ENCODE measurements at places on chromosomes 11 and 22. TPM values are rescaled to one million over a fixed set of nuclear protein-coding genes. Genes with fewer than 3 reads are reported as not detected.
A peak's percentile ranks its signal among the peaks of the same experiment; 100 is the strongest.

- H3K4me3 ChIP-seq: no peak overlapping the region
- peak; percentile 58 for DNase-seq
- H3K27ac ChIP-seq: peak overlapping the region; percentile 35
- H3K36me3 ChIP-seq: no peaks in the 10 kb centered on the region
- H3K4me1 ChIP-seq: no peaks in the 10 kb centered on the region
These were observed 21.1 kb upstream of the IGLL5 start for GRCh38 chr22:22866381-22867111.

- peak overlapping the region; percentile 16 for H3K27ac ChIP-seq
- no peak for DNase-seq
- peaks cover 46% of the 10 kb centered on the region for H3K4me1 ChIP-seq
- no peaks in the 10 kb centered on the region for H3K36me3 ChIP-seq
- no peak overlapping the region for H3K4me3 ChIP-seq
These were observed 264.1 kb upstream of the PLET1 start for GRCh38 chr11:112524798-112525197.

- no peak overlapping the region for H3K27ac ChIP-seq
- H3K27me3 ChIP-seq: no peaks in the 10 kb centered on the region
- H3K4me1 ChIP-seq: no peaks in the 10 kb centered on the region
- no peak overlapping the region for H3K4me3 ChIP-seq
- H3K36me3 ChIP-seq: no peaks in the 10 kb centered on the region
These were observed 20.2 kb downstream of the XNDC1N start for GRCh38 chr11:71908218-71908617.

DNA sequence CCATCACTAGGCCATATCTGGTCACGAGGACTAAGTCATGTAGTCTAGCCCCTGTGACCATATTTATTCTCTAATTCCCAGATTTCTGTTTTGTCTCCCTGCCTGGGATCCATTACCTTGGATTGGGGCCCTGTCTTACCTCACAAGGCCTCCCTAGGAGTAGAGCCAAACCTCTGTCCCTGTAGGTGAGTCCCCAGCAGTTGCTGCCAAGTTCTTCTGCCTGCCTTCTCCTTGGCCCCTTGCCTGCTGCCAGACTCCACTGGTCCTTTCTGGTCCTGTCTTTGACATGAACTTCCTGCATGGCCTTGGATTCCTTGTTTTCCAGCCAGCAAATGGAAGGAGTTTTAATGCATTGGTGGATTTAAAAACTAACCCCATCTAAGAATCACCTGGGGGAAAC lies 35.6 kb upstream of the CADM1 start:
- H3K4me1 ChIP-seq: no peaks in the 10 kb centered on the region
- no peak overlapping the region for H3K4me3 ChIP-seq
- no peak overlapping the region for H3K27ac ChIP-seq
- no peaks in the 10 kb centered on the region for H3K27me3 ChIP-seq
- no peaks in the 10 kb centered on the region for H3K36me3 ChIP-seq
- DNase-seq: no peak

The SEPTIN3 gene
- total RNA-seq: not detected

- DNase-seq: no peak
- H3K27ac ChIP-seq: peak overlapping the region; percentile 72
- no peaks in the 10 kb centered on the region for H3K4me1 ChIP-seq
- no peaks in the 10 kb centered on the region for H3K36me3 ChIP-seq
These were observed 486 bp downstream of the CLMP start for GRCh38 chr11:123194337-123195187.

The RABL2B gene
- total RNA-seq: 4.3 TPM

- H3K4me3 ChIP-seq: no peak overlapping the region
- no peak overlapping the region for H3K27ac ChIP-seq
- H3K4me1 ChIP-seq: no peaks in the 10 kb centered on the region
These were observed 35.1 kb downstream of the EP300 start for GRCh38 chr22:41127451-41127850.

DNA sequence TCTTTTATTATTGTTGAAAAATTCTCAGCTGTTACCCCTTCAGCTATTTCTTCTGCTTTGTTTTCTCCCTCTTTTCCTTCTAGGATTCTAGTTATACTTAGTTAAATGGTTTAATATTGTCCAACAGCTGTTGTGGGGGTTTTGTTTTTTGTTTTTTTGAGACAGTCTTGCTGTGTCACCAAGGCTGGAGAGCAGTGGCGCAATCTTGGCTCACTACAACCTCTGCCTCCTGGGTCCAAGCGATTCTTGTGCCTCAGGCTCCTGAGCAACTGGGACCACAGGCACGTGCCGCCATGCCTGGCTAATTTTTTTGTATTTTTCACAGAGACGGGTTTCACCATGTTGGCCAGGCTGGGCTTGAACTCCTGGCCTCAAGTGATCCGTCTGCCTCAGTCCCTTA lies 12.7 kb downstream of the SDHAF2 start:
- no peak overlapping the region for H3K4me3 ChIP-seq
- no peak for DNase-seq
- no peak overlapping the region for H3K27ac ChIP-seq
- peaks cover 20% of the 10 kb centered on the region for H3K4me1 ChIP-seq
- H3K36me3 ChIP-seq: peaks cover 45% of the 10 kb centered on the region

DNA sequence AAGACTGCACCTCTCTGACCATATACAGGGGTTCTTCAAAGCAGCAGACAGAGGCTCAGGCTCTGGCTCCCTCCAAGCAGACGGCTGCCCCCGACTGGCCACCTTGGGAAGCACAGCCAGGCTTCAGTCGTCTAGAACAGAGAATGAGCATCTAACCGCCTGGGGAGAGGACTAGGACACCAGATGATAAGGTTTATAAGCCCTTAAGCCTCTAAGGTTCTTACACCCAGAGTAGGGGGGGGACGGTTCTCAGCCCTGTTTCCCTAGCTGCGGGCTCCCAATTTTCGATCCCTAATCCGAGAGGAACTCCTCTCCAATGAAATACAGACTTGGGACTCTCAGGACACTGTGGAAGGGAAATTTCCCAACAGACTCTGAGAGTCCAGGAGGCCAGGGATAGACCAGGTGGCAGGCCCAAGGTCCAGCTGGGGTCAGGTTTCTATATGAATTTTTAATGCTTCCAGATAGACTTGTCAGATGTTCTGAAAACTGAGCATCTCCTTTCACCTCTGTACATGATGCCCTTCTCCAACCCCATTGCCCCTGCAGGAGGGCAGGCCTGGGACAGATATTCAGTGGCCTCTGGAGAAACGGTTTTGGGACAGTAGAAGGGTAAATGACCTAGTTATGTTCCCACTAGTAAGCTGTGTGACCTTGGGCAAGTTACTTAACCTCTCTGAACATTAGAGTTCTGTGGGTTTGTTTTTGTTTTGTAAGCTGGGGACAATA lies 20.2 kb downstream of the RTN4RL2 start:
- no peak for DNase-seq
- H3K27me3 ChIP-seq: peaks cover 8% of the 10 kb centered on the region
- peaks cover 28% of the 10 kb centered on the region for H3K4me1 ChIP-seq

The CFAP300 gene
- 5.4 TPM for total RNA-seq

- no peak for DNase-seq
- no peaks in the 10 kb centered on the region for H3K36me3 ChIP-seq
- H3K4me1 ChIP-seq: no peaks in the 10 kb centered on the region
- H3K27ac ChIP-seq: no peak overlapping the region
- H3K27me3 ChIP-seq: no peaks in the 10 kb centered on the region
These were observed 23.3 kb downstream of the ST3GAL4 start for GRCh38 chr11:126378763-126379162.

DNA sequence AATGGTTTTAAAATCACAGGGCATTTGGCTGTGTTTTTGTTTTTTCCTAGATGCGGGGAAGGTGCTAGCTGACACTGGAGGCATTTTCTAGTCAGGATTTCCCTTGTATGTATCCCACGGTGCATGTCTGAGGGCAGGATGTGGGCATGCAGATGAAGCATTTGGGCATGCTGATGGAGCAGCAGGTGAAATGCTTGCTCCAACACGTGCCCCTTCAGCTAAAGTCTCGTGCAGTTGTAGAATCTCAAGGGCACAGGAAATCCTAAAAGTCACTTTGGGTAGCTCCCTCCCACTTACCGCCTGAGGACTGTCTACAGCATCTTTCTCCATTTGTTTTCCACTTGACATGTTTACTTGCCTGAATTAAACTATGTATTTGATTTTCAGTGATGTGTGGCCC lies 429.4 kb upstream of the B3GAT1 start:
- no peak overlapping the region for H3K27ac ChIP-seq
- H3K27me3 ChIP-seq: no peaks in the 10 kb centered on the region
- no peak overlapping the region for H3K4me3 ChIP-seq
- H3K4me1 ChIP-seq: no peaks in the 10 kb centered on the region
- no peaks in the 10 kb centered on the region for H3K36me3 ChIP-seq
- no peak for DNase-seq

The APOA1 gene
- total RNA-seq: 4.5 TPM

GRCh38 chr11:33869481-33870422 lies 22.1 kb downstream of the LMO2 start:
- peak overlapping the region; percentile 63 for H3K4me3 ChIP-seq
- H3K4me1 ChIP-seq: peaks cover 24% of the 10 kb centered on the region
- DNase-seq: no peak
- H3K27ac ChIP-seq: peak overlapping the region; percentile 73

- H3K27me3 ChIP-seq: no peaks in the 10 kb centered on the region
- DNase-seq: no peak
- H3K4me1 ChIP-seq: peaks cover 27% of the 10 kb centered on the region
- no peaks in the 10 kb centered on the region for H3K36me3 ChIP-seq
These were observed 16.1 kb upstream of the IFITM3 start for GRCh38 chr11:336659-337198.

The TENM4 gene
- 0.98 TPM for total RNA-seq

The SAA1 gene
- 1.6 TPM for total RNA-seq

DNA sequence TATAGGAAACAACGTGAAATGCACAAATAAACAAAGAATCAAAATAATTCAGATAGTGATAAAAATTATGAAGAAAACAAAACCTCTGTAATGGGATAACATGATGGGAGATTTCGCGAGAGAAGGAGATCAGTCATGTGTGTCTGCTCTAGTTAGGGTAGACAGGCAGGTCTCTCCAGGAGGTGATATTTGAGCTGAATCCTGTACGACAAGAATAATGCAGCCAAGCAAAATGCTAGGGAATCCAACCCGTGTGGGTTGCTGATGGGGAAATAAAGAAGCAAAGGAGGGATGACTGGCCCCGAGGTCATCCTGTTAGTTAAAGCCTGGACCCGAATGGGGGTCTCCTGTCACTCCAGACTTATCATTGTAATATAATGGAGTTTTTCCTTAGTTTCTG lies 16.0 kb downstream of the MAML2 start:
- H3K36me3 ChIP-seq: no peaks in the 10 kb centered on the region
- no peak overlapping the region for H3K27ac ChIP-seq
- H3K4me1 ChIP-seq: no peaks in the 10 kb centered on the region

- no peak for DNase-seq
- no peaks in the 10 kb centered on the region for H3K4me1 ChIP-seq
- H3K36me3 ChIP-seq: no peaks in the 10 kb centered on the region
- H3K4me3 ChIP-seq: no peak overlapping the region
- H3K27me3 ChIP-seq: no peaks in the 10 kb centered on the region
These were observed 33.0 kb upstream of the C11orf87 start for GRCh38 chr11:109388982-109389381.

All from right atrium auricular region (tissue), 2 donors.